Hindlimb muscle (tissue), 1 donor: ENCODE measurements at places on chromosomes 2 and 18.

- DNase-seq, result no peak
Measured at GRCh38 chr2:36329746-36330472, 25.7 kb upstream of the CRIM1 start.

DNA sequence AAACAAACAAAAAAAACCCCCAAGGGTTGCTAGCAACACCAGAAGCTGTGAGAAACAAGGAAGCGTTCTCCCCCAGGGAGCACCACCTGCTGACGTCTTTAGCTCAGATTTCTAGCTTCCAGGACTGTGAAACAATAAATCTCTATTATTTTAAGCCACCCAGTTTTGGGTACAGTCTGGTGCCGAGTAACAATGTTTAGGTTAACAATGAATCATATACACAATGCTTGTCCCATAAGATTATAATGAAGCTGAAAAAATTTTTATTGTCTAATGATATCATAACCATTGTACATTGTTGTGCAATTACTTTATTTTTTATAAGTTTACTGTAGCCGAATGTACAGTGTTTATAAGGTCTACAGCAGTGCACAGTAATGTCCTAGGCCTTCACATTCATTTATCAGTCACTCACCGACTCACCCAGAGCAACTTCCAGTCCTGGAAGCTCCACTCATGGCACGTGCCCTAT is 72.1 kb upstream of the CAB39 start:
- DNase-seq, result no peak

DNA sequence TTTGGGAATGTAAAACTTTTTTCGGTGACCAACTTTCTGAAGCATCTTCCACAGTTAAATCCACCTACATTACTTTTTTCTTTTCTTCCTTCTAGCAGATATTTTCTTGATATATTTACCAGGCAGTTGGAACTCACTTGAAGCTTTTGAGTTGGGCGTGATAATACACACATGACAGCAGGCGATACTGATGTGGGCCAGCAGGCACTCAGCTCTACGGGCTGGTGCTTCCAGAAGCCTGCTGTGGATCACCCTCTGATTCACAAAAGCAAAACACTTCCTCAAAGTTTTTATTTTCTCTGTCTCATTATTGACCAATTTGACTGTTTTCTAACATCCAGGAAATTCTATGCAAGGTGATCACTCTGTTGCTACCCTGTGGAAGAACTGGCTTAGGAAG is 22.9 kb downstream of the GRHL1 start:
- DNase-seq, result no peak

DNA sequence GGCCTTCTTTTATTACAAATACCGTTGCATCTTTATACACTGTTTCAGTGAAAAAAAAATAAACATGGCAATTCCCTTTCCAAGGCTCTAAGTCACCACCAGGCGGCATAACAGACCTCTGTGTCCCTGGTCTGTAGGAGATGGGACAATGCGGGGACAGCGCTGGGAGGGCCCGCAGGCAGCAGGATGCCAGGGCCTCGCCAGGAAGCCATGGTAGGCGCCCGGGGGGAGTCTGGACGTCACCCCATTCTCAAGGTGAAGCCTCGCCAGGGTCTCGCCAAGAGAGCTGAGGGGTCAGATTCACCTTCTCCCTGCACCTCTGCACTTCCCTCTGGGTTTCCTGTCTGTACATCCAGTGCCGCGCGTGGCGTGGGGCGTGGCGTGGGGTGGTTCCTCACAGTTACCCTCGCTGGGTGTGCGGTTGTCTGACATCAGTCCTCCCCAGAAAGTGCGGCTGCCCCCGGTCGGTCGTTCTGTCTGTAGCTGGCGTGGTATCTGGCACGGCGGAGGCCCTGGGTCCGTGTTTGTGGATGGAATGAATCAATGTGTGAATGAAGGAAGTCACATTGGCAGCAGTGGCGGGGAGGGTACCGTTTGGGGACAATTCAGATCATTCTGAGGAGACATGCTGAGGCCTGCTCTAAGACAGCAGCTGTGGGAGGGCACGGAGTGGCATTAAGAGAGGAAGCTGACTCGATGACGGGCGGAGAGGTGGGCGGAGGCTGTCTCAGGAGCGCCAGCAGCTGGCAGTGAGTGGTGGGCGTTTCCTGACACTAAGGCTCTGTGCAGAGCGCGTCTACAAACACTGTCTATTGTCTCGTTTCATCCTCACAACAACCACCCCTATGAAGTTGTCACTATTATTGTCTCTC is 46.0 kb downstream of the LRRFIP1 start:
- no peak for DNase-seq

DNA sequence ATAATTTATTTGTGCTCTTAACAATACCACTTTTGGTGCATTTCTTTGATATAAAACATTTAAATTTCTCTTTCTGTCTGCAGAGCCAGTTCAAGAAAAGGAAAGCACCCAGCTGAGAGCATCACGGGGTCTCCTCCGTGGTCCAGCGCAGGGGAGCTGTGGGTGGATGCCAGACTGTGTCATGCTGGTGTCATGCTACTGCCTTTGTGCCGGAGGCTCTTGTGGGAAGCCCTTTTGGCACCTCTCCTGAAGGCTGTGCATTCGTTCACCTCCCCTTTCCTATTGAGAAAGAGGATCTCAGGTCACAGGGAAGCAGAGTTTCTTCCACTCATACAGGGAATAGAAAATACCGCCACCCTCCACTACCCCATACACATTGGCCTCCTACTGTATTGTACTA is 450.4 kb downstream of the GALR1 start:
- DNase-seq, result no peak

DNA sequence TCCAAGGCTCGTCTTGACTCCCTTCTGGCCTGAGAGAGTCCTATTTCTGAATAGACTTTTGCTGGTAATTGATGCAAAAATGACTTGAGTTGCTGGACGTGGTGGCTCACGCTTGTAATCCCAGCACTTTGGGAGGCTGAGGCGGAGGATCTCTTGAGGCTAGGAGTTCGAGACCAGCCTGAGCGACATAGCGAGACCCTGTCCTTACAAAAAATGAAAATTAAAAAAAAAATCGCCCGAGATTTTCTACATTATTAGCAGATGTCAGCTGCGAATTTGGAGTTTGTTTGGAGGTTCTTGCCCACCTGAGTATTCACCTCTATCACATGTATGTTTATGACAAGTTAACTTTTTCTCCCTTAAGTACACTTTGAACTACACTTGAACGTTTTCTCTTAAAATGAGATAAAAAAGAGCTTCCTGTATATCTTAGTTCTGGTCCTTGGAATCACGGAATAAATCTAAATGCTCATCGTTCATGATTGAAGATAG is 471 bp upstream of the C2orf42 start:
- no peak for DNase-seq

DNA sequence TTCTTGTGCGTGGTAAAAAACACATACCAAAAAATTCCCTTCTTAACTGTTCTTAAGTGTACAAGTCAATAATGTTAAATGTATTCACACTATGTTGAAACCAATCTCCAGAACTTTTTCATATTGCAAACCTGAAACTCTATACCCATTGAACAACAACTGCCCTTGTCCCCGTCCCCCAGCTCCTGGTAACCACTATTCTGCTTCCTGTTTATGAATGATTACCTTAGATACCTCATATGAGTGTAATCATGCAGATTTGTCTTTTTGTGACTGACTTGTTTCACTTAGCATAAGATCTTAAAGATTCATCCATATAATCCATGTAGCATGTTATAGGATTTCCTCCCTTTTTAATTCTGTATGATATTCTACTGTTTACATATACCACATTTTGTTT is 59.9 kb downstream of the NAT8 start:
- no peak for DNase-seq

DNA sequence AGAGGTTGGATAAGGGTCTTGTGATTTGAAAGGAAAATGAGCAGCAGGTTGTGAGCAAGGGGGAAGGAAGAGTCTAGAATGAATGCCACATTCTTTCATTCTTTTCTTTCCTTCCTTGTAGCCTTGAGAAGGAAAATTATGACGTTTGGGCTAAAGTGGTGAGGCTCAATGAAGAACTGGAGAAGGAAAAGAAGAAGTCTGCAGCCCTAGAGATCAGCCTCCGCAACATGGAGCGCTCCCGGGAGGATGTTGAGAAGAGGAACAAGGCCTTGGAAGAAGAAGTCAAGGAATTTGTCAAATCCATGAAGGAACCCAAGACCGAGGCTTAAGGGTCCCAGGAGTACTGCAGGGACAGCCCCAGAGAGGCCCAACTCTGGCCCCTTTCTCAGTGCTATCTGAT is 45.3 kb downstream of the BMP10 start:
- DNase-seq, result no peak

DNA sequence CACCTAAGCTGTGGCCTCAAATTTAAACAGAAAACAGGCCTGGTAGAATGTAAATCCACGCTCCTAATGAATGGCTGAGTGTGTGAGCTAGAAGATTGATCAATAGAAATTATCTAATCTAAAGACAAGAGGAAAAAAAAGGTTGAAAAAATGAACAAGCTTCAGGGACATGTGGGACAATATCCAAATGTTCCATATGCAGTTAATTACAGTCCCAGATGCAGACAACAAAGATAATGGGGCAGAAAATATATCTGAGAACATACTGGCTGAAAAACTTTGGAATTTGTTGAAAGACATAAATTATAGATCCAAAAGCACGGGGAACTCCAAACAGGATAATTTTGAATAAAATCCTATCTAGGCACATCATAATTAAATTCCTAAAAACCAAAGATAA is 186.7 kb upstream of the SIX2 start:
- no peak for DNase-seq

DNA sequence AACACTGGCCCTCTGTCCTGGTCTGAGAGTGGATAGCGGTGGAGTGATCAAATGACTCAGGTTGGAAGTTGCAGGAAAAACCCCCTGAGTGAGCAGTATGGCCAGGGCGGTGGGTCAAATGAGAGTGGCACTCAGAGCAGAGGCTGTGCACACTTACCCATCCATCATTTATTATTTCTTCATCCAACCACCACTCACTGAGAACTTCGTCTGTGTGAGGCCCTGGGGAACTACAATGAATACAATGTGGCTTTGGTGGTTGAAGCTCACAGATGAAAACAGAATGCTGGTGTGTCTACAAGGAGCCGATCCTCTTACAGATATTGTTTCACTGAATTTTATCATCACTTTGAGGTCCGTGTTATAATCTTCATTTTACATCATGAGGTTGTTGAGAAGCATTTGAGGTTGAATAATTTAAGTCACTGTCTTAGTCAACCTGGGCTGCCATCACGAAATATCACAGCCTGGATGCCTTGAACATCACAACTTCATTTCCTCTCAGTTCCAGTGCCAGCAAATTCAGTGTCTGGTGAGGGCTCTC is 73.4 kb upstream of the ID2 start:
- DNase-seq, result no peak

DNA sequence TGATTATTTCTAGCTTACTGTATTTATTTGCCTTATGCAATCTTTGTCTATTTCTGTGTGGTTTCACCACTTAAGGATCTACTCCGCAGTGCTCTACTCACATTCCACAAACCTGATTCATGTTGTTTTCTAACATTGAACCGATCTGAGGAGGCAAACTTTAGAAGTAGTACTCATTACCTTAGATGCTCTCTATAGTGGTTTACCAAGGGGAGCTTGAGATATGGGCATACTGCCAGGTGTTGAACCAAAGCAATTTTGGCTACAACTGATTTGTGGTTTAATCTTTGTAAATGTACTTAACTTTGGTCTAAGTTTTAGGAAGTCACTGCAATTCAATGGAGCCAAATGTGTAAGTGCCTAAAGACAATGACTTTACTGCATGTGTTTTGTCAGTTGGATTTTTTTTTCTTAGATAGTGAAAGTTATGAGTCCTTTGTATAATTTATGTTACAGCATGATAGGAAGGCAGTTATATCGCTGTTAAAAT is 50.1 kb downstream of the MAP2 start:
- no peak for DNase-seq

DNA sequence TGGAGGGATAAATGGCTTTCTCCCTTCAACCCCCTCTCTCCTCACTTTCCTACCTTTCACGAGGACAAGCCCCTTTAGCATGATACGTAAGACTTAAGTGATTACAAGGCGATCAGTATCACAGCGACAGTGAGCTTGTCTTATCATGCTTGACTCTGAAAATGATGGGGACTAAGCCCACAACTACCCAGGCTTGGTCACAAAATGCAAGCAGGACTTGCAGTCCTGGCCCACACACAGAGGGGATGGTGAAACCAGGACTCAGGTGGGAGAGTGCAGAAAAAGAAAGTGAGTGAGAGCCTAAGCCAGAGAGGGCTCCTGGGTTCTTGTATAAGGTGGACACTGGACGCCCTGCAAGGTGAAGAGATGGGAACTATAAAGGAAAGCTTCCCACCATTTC is 95.7 kb upstream of the ARL4C start:
- no peak for DNase-seq

- DNase-seq, result no peak
Measured at GRCh38 chr2:237471438-237472186, 15.4 kb upstream of the MLPH start.

DNA sequence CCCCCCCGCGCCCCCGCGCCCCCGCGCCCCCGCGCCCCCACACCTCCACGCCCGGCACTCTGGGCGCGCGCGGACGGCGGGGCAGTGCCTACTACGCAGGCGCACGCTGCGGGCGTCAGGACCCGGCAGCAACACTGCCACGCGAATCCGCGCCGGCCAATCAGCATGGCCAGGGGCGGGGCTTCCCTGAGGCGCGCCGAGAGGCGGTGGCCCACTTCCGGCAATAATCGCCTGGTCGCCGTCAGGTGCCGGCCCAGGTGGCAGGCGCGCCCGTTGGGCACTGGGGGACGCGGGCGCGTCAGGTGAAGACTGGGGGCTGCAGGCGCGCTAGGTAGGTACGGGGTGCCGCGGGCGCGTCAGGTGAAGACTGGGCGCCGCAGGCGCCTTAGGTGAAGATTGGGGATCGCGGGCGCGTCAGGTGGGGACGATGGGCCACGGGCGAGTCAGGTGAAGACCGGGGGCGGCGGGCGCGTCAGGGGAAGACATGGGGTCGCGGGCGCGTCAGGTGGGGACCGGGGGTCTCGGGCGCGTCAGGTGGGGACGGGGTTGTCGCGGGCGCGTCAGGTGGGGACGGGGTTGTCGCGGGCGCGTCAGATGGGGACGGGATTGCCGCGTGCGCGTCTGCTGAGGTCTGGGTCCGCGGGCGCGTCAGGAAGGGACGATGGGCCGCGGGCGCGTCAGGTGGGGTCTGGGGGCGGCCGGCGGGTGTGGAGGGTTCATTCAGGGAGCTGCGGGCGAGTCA is 219.1 kb downstream of the RTP5 start:
- peak; percentile 87 for DNase-seq

DNA sequence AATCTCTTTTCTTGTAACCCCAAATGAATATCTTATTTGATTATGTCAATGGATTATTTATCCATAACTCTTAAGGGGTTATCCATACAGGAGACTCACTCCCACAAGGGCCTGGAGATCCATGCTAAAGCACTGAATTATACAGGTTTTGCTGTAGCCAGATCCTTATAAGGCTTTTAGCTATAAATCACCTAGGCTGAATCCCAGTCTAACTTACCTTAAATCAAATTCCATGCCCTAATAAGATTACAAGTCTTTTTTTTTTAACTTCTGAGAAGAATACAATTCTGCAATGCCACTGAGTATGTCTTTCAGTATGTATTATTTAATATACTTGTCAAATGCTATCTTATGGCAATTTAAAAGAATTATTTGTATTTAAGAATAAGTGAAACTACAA is 340.5 kb downstream of the NBAS start:
- DNase-seq, result no peak

- DNase-seq, result no peak
Measured at GRCh38 chr2:30336978-30337841, 105.9 kb downstream of the LBH start.

- DNase-seq, result no peak
Measured at GRCh38 chr2:160010361-160011145, 51.9 kb downstream of the PLA2R1 start.
